ENCODE measurements at places on chromosomes 12 and 14. TPM values are rescaled to one million over a fixed set of nuclear protein-coding genes. Genes with fewer than 3 reads are reported as not detected.

GRCh38 chr12:90149453-90149852 is 440.8 kb upstream of the ATP2B1 start:
- H3K27me3 ChIP-seq, result no peaks in the 10 kb centered on the region
- no peak overlapping the region for H3K4me3 ChIP-seq
- no peaks in the 10 kb centered on the region for H3K36me3 ChIP-seq
- no peaks in the 10 kb centered on the region for H3K4me1 ChIP-seq

DNA sequence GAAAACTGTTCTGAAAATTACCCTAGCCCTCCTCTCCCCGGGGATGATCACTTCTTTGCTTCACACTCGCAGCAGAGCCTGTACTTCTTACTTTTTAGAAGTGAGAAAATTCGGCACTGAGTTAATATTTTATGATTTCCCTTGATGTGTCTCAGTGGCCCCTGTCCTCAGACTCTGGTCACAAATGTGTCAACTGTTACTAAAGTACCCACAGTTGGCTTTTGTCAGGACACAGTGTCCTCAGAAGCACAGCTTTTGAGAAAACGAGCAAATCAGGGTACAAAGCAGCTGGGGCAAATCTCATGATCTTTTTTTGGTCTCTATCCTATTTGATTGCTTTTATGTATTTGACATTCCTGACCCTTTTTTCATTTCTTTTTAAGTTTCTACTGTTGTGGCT is 142.5 kb downstream of the SYNE2 start:
- H3K27ac ChIP-seq, result no peak overlapping the region
- H3K4me1 ChIP-seq, result no peaks in the 10 kb centered on the region
- no peaks in the 10 kb centered on the region for H3K27me3 ChIP-seq
- peaks cover 33% of the 10 kb centered on the region for H3K36me3 ChIP-seq
- no peak overlapping the region for H3K4me3 ChIP-seq

Gene IRAK3
- 44.6 TPM for total RNA-seq

Gene EPYC
- total RNA-seq, result not detected

GRCh38 chr12:58491306-58491705 is 429.0 kb downstream of the LRIG3 start:
- DNase-seq, result no peak
- no peaks in the 10 kb centered on the region for H3K4me1 ChIP-seq
- H3K36me3 ChIP-seq, result no peaks in the 10 kb centered on the region
- no peak overlapping the region for H3K4me3 ChIP-seq
- H3K27ac ChIP-seq, result no peak overlapping the region

DNA sequence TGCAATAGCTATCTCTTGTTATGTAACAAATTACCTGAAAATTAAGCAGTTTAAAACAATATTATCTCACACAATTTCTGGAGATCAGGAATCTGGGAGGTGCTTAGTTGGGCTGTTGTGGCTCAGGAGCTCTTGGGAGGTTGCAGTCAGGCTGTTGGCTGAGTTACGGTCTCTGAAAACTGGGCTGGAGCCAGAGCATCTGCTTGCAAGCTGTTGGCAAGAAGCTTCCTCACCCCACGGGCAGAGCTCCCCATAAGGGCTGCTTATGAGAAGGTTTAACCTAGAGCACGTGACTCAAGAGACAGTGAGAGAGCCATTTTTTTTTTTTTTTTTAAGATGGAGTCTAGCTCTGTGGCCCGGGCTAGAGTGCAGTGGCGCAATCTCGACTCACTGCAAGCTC is 346.8 kb downstream of the ATP23 start:
- no peak overlapping the region for H3K4me3 ChIP-seq
- no peak overlapping the region for H3K27ac ChIP-seq
- DNase-seq, result no peak
- H3K4me1 ChIP-seq, result no peaks in the 10 kb centered on the region
- no peaks in the 10 kb centered on the region for H3K27me3 ChIP-seq
- H3K36me3 ChIP-seq, result no peaks in the 10 kb centered on the region

Gene LRRC10
- total RNA-seq, result not detected

- H3K27ac ChIP-seq, result peak overlapping the region; percentile 11
- no peaks in the 10 kb centered on the region for H3K27me3 ChIP-seq
- peak; percentile 87 for DNase-seq
- peaks cover 22% of the 10 kb centered on the region for H3K4me1 ChIP-seq
Measured at GRCh38 chr12:47882781-47883546, 21.8 kb downstream of the VDR start.

Data from upper lobe of right lung (tissue), 1 donor.